H9 (cell line): ENCODE measurements at places on chromosomes 2 and 18.

GRCh38 chr18:35063875-35064690, 22.9 kb downstream of the MAPRE2 start:
- no peak for DNase-seq

- DNase-seq: no peak
Measured at GRCh38 chr2:67997903-67998302, 64.9 kb downstream of the C1D start.

DNA sequence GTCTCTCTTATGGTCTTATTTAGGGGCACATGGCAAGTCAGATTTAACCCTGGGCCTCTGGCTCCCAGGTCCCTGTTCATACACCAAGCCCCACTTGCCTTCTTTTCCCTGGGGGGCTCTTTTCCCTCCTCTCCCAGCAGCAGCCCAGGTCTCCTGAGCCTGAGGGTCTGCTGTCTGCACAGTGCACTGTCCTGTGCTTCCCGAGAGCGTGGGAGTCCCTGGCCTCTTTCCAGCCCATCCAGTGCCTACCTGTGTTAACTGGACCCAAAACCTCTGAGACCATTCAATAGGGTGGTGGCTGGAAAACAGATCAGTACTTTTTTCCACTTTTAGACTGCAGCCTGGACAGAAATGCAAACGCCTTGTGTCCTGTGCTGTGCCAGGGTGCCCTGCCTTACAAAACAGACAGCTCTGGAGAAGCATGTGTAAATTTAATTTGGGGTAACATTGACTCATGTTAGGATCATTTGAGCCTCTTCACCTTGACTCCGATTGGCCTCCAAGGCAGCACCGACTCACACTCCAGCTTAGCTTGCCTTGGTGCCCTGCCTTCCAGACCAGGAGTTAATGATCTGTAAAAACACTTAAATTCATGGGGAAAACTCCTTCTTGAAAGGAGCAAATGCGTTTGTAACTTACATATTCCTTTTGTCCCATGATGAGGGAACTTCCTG, 34.3 kb downstream of the TWIST2 start:
- no peak for DNase-seq

GRCh38 chr2:28228434-28228995, 164.1 kb upstream of the FOSL2 start:
- no peak for DNase-seq
